ENCODE measurements at places on chromosomes 13 and 19. TPM values are rescaled to one million over a fixed set of nuclear protein-coding genes. Genes with fewer than 3 reads are reported as not detected.

The NCAN gene
- total RNA-seq = not detected

The CYP4F2 gene
- 0.04 TPM for total RNA-seq

The SCGB2B2 gene
- 0.08 TPM for total RNA-seq

The USHBP1 gene
- total RNA-seq = not detected

The PRDX2 gene
- 260 TPM for total RNA-seq

The ELAVL3 gene
- 0.70 TPM for total RNA-seq

The ZNF529 gene
- 3.0 TPM for total RNA-seq

The NLRP12 gene
- not detected for total RNA-seq

The LYL1 gene
- total RNA-seq = 0.53 TPM

The ZNF568 gene
- total RNA-seq = 3.4 TPM

The LMTK3 gene
- 2.8 TPM for total RNA-seq

The UHRF1 gene
- 49.4 TPM for total RNA-seq

The ZNF543 gene
- 4.7 TPM for total RNA-seq

The KLK1 gene
- not detected for total RNA-seq

The TNFSF13B gene
- not detected for total RNA-seq
